ENCODE measurements at places on chromosomes 3 and 15.

DNA sequence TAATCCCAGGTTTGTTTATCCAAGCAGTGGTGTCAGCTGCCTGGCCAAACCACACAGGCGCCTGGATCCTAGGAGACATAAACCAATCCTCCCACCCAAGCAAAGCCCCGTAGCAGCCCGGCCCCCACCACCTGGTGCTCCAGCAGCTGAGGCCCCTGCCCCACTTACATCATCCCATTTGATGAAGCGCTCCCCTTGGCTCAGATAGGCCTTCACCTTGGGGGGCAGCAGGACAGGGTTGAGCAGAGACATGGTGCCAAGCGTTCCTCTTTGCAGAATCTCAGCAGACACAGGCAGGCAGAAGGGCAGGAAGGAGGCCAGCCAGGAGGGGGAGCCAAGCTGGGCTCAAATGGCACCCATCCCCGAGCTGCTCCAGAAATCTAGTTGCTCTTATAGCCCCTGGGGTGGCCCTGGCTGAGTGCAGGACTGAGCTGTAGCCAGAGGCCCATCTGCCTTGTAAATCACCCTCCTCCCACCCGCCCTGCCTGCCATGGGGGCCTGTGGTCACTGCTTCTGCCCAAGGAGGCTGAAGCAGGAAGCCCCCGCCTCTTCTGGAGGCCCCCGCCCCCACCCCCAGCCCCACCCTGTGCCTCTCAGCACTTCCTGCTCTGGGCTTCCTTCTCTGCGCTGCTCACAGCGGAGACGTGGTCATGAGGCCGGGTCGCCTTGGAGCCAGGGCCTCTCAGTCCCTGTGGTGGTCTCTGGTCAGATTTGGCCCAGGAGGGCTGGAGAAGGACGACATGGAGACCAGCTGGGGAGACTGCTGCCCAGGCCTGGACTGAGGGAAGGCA is at the start of gene PLCB2:
TSS of gene PLCB2 (minus strand) at position 515 of the 791 bp plus-strand sequence. CDS start at position 252, 263 bp downstream.
- DNase-seq = no peak

DNA sequence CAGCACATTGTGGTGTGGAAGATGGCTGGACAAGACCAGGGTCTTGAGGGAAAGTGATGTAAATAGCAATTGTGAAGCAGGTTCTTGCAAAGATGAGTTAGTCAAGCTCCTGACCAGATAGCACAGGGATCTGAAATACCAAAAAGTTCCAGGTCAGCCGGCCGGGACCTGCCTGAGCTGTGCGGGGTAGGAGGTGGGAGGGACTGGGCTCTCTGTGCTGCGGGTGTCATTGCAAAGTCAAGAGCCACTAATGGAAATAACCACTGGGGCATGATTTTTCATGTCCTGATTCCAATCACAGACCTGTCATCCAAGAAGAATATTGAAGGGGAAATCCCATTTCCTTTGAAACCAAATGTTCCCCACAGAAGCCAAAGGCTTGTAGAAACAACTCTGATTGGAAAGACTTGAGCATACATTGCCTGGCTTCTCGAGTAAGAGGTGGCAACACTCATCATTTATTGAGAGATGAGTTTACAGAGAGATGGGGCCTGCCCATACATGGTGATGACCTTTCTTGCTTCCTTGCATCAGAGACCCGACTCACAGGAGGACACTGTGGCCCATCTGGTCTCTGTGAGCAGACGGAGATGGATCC is 44.2 kb upstream of the KY start:
- DNase-seq = no peak

GRCh38 chr15:25323420-25323819 is 115.4 kb downstream of the UBE3A start:
- DNase-seq = no peak

DNA sequence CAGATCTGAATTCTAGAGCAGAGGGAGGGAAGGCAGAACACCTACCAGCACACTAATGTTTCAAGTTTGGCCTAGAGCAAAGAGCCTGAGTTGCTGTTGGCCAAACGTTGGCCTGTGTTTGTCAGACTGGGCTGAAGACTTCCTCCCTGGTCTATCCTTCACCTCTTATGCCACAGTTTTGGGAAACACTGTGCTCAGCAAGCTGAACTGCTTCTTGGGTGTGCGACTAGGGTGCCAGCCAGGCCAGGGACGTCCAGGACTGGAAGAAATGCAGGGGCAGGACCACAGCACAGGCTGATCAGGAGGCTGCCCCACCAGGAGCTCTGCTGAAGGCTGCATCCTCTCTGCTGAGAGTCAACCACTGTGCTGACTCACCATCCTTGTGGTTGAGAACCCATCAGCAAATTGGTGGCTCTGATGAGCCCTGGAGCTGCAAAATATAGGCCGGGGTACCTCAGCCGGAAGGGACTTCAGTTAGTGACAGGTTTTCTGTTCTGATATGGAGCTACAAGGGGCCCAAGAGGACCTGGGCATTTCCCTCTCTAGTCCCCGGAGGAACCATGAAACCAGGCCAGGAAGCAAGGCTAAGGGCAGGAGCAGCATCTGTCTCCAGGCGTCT is 131.6 kb upstream of the RASGRP1 start:
- DNase-seq = no peak

DNA sequence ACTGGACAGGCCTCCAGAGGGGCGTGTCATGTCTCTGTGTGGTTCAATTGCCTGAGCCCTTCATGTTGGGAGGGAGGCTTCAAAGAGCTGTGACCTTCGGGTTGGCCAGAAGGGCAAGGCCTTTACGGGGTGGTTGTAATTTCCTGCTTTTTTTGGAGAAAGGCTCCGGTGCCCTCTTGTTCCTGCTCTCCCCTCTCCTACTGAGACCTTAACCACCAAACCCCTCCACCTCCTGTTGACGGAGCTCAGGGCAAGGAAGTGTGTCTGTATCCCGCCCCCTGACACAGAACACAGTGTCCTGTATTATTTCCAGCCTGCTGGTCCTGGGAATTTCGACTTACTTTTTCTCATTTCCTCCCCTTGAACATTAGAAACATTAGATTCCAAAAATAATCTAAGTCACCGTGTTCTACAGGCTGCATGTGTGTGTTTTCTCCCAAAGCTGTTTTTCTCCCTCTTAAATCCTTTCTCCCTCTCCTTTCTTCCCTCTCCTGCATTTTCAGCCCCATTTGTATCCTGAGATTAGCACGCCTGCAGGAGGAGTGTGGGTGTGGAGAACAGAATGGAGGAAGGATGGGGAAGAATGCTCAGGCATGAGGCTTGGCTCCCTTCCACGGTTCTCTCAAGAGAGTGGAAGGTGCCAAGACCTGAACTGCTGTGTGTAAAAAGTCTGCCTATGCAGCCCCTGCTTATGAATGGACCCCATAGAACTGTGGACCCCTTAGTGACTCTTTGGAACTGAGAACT is 285.4 kb upstream of the ROPN1 start:
- DNase-seq = no peak

GRCh38 chr3:168088106-168088720 is 7.5 kb downstream of the GOLIM4 start:
- no peak for DNase-seq

DNA sequence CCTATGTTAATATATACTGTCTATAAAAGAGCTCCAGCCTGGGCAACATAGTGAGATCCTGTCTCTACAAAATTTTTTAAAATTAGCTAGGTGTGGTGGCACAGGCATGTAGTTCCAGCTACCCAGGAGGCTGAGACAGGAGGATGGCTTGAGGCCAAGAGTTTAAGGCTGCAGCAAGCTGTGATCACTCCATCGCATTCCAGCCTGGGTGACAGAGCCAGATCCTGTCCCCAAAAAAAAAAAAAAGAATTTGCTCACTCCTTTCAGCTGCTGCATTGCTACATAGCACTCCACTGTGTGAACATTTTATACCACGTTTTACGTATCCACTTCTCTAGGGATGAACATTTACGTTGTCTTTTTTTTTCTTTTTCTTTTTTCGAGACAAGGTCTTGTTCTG is 6.0 kb upstream of the TSEN2 start:
- DNase-seq = no peak

DNA sequence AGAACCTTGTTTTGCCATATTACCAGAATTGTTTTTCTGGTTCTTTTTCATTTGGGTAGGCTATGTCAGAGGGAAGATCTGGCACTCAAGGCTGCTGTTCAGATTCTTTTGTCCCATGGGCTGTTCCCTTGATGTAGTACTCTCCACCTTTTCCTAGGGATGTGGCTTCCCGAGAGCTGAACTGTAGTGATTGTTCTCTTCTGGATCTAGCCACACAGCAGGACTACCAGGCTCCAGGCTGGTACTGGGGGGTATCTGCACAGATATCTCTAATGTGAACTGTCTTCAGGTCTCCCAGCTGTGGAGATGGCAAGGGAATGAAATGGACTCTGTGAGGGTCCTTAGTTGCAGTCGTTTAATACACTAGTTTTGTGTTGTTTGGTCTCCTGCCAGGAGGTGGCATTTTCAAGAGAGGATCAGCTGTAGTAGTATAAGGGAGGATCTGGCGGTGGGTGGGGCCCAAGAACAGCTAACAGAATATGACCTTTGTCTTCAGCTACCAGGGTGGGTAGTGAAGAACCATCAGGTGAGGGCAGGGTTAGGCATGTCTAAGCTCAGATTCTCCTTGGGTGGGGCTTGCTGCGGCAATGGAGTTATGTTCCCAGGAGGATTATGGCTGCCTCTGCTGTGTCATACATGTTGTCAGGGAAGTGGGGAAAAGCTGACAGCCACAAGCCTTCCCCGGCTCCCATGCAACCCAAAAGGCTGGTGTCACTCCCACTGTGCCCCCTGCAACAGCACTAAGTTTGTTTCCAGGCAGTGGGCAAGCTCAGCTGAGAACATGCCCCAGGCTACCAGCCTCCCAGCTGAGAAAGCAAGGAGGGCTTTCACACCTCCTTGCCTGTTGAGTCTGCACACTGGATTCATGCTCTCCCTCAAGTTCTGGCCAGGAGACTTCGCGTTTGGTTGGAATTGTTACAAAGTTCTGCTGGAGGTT is 252.5 kb downstream of the ISL2 start:
- no peak for DNase-seq

- DNase-seq = no peak
Measured at GRCh38 chr15:70788114-70789049, 25.0 kb upstream of the UACA start.

DNA sequence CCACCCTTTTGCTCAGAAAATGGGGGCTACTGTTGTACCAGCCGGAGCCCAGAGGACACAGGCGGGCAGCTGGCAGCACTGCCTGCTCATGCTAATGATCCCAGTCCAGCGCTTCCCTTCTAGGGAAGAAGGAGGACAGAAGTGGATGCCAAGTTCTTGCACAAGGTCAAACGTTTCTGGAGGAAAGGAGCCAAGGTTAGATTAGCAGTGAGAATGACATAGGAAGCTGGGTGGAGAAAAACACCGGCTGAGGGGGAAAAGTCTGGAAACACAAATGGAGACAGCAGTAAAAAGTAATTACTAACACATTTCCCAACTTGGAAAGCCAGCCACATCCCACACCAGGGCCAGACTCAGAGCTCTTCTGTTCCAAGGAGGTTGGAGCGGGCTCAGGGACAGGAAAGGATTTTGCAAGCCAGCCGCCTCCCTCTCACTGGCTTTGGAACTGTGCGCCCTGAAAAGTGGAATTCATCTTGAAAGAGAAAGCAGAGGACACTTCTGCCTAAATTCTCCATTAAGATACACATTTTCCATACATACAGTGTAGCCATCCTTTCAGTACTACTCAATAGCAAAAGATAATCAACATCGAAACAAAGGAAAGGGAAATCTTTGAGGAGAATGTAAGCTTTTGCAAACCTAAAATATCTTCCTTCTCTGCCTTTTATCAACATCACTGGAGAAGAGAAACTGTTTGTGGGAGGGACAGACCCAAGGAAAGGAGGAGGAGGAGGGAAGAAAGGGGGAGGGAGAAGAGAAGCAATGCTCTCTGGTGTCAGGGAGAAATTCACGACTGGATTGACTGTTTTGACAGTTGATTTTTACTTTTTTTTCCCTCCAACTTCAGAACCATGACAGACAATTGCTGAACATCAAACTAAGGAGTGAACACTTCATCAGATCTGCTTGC is 133.6 kb downstream of the CD47 start:
- no peak for DNase-seq

- DNase-seq = no peak
Measured at GRCh38 chr3:46942076-46942475, 34.5 kb downstream of the CCDC12 start.

GRCh38 chr3:186599142-186599784 is 13.6 kb upstream of the AHSG start:
- DNase-seq = no peak

GRCh38 chr15:68367226-68367625 is 64.7 kb downstream of the ITGA11 start:
- no peak for DNase-seq

DNA sequence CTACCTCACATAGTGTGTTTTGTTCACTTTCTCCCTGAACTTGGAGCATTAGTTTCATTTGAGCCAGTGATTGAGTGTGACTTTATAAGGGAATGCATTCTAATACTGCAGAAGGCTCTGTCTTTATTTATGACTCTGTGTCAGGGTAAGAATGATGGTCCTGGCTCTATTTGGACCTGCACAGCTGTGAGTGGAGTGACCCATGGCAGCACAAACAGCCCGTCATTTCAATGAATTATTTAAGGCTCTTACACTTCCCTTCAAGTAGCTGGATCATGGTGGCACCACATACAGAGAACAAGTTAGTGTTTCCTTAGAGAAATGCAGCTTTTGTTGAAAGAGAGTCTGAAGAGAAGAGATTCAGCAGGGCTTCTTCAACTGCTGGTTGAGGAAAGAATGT is 16.4 kb downstream of the TMEM108 start:
- no peak for DNase-seq

DNA sequence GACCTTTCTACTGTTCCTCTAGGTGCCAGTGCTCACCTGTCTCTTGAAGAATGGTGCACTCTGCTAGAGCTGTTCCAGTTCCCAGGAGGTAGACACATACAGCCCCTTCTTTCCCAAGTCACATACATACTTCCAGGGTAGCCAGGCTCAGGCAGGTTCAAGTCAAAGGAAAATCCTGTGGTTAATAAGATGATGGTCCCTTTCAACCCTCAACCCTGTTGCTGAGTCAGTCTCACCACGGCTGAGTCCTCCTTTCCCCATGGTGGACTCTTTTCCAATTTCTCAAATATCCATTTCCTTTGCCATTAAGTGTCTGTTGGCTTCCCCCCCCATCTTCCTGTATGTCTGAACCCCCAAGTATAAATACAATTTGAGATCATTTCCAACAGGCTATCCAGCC is 56.1 kb upstream of the ACAN start:
- no peak for DNase-seq

DNA sequence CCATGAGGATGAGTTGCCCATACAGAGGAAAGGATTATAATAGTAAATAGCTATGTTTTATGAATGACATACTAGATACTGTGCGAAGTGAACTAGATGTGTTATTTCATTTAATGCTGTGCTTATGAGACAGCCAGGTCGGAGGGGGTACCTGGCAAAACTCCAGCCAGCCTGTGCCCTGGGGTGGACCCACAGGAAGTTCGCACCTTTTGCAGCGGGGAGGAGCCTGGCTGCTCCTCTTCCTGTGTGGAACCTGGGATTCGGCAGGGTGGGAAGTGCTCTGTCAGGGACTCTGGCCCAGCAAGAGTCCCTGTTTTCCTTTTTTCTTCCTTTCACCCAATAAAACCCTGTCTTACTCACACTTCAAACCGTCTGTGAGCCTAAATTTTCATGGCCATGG is 452.2 kb downstream of the IL5RA start:
- no peak for DNase-seq

DNA sequence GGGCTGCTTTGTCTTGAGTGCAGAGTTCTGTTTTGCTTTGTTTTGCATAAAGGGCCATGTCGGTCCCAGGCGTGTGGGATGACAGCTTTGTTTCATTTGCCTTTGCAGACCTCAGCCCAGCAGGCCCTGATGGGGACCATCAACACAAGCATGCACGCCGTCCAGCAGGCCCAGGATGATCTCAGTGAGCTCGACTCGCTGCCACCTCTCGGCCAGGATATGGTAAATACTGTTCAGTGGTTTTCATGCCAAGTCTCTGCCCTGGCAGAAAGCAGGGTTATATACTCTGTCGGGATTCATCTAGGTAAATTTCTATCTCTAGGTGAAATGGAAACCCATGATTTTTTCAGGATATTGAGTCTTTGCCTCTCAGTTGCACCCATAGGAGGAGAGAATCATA is 343.9 kb upstream of the TPM1 start:
- DNase-seq = no peak
